Activated CD8-positive, alpha-beta memory T cell treated with anti-CD3 and anti-CD28 coated beads for 4 hours (primary cell): ENCODE measurements at places on chromosomes 7 and 10.
A peak's percentile ranks its signal among the peaks of the same experiment; 100 is the strongest.

- DNase-seq: no peak
These were observed 205.4 kb downstream of the IMMP2L start for GRCh38 chr7:111356941-111357340.

GRCh38 chr7:21041666-21042065, 255.0 kb upstream of the SP8 start:
- DNase-seq: no peak

- no peak for DNase-seq
These were observed 3.1 kb downstream of the GPER1 start for GRCh38 chr7:1090686-1091643.

- no peak for DNase-seq
These were observed 197.3 kb downstream of the PRPF18 start for GRCh38 chr10:13784067-13784466.

GRCh38 chr7:66167773-66168387, 37.3 kb upstream of the TPST1 start:
- DNase-seq: no peak

- DNase-seq: no peak
These were observed 22.1 kb downstream of the POLR3A start for GRCh38 chr10:78007172-78007571.

GRCh38 chr7:148914208-148914777, 30.2 kb upstream of the EZH2 start:
- peak; percentile 30 for DNase-seq

GRCh38 chr10:108753326-108753725, 1170.0 kb downstream of the XPNPEP1 start:
- DNase-seq: no peak

GRCh38 chr7:51759985-51760384, 443.4 kb upstream of the COBL start:
- DNase-seq: no peak

- no peak for DNase-seq
These were observed 199.2 kb downstream of the TFEC start for GRCh38 chr7:115831371-115831770.

GRCh38 chr7:134691546-134692343, 45.1 kb downstream of the BPGM start:
- no peak for DNase-seq

DNA sequence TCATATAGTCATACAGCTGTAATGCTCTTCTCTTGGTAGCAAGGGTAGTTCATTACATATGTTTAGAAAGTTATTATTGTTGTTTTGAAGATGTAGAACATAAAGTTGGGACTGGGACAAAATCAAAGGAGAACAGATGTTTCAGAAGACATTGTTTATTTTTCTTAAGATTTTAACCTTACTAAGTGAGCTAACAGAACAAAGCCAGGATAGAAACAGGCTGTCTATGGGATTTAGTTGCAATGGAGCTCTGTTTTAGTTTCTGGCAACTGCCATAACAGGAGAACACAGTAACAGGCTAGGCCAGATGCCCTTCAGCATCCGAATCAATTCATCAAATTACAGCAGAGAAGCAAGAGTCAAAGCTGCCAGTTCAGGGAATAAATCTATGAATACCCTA, 382.4 kb downstream of the ARL4A start:
- DNase-seq: no peak

- DNase-seq: no peak
These were observed 167.9 kb downstream of the FRMD4A start for GRCh38 chr10:14162629-14163344.

DNA sequence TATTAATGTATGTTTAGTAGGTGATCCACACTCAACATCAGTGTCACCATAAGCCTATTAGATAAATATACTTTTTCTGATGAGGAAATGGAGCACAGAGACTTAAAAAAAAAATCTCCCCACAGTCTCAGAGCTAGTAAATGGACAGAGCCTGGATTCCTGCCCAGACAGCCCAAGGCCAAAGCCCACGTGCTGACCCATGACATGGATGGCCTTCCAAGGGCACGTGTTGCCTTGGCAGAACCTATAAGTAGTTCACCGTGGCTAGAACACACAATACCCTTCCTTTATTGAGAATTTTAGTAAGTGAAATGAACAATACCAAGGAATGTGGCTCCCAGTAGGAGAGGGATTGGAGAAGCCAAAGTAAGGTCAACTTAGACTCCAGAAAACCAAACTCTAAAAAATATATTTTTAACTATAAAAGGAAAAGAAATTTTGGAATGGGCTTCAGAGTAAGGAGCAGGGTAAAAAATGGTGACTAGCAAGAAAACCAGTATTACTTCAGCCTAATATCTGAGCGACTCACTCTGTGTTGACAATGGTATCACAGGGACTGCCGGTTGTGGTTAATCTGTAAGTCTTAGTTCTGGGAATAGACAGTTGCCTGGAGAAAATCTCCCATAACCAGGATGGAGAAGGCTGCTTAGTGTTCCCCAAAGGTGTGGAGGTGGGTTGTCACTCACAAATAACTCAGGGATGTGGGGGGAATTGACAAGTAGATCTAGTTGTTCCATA, 223.0 kb downstream of the SORCS1 start:
- DNase-seq: no peak

- DNase-seq: no peak
These were observed 95.8 kb upstream of the CREB5 start for GRCh38 chr7:28316489-28316888.

GRCh38 chr7:105408791-105409410, 20.2 kb upstream of the SRPK2 start:
- no peak for DNase-seq

- no peak for DNase-seq
These were observed 203.3 kb downstream of the DIP2C start for GRCh38 chr10:486206-486605.

- DNase-seq: no peak
These were observed 643.1 kb downstream of the PARD3 start for GRCh38 chr10:34171957-34172527.

- DNase-seq: no peak
These were observed 25.8 kb upstream of the FAM13C start for GRCh38 chr10:59387951-59388670.

DNA sequence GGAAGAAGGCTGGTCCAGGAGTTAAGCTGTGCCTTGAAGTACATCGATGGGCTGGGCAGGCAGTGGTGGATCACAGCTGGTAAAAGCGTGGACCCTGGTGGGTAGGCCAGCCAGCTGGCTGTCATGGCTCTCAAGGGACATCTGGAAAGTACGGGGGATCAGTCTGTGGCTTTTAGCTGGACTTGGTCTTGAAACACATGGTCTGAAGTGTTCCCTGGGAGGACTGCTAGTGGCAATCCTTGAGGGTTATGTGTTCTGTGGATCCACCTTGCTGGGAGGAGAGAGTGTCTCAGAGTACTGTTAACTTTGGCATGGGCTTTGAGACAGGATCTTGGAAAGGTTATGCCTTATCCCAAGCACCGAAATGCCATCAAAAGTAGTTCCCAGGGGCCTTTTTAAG, 754.3 kb downstream of the SUGCT start:
- DNase-seq: no peak

GRCh38 chr10:132477066-132477397, 60.6 kb upstream of the INPP5A start:
- no peak for DNase-seq

GRCh38 chr10:79397575-79398303, 47.7 kb downstream of the ZCCHC24 start:
- no peak for DNase-seq

GRCh38 chr10:60660625-60661024, 117.7 kb upstream of the CDK1 start:
- no peak for DNase-seq

DNA sequence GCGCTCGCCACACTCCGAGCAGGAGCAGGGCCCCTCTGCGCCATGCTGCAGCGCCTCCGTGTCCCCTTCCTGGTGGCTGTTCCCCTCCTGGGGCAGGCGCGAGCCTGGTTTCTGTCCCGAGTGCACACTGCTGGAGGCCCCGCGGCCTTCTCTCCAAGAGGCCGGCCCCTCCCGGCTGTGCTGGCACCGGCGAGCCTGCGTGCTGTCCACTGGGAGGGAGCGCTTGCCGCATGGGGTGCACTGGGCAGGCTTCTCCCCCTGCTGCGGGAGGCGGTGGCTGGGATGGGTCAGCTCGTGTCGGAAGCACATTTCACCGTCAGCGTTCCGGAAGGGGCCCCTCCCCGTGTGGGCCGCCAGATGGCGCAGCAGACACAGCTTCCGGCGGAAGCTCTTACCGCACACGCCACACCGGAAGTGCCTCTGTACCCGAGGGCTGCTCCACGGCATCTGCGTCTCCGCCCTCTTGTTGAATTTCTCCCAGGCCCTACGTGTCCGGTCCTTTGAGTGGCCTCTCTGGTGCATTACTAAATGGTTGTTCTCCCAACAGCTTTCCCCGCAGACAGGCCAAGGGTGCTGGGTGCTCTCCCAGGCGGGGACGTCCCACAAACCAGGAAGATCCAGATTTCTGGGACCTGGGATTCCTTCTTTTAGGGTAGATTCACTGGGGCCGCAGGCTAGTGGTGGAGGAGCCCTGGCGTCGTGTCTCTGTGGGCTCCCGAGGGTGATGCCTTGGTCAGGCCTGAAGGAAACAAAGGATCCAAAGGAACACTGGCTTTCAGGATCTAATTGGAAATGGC, 18.7 kb downstream of the ZNF786 start:
- DNase-seq: no peak

- DNase-seq: no peak
These were observed 846 bp upstream of the ZNF775 start for GRCh38 chr7:150378115-150378852.
